ENCODE measurements at places on chromosomes 1 and 21.
A peak's percentile ranks its signal among the peaks of the same experiment; 100 is the strongest.

- peak; percentile 28 for DNase-seq
These were observed at the start of gene GREM2 for GRCh38 chr1:240611619-240612480. Gene GREM2, minus strand, starts transcription at chr1:240612155. Its CDS starts 118,680 bp downstream, at chr1:240493475.

DNA sequence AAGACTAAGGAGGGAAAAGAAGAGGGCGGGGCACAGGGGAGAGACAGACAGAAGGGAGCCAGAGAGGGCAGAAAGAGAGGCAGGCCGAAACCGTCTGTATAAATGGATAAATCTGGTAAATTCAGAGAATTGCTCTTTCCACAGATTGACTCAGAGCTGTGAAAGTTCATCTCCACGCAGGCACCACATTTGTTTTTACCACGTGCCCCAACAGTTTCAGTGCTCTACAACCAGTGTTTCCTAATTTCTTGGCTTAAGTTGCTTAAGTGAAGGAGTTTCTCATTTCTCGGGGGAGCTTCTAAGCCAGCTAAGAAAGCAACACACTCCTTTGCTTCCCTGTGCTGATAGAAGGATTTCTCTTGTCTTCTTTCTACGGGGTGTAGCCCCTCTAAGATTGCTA is 87.1 kb downstream of the ENAH start:
- no peak for DNase-seq

DNA sequence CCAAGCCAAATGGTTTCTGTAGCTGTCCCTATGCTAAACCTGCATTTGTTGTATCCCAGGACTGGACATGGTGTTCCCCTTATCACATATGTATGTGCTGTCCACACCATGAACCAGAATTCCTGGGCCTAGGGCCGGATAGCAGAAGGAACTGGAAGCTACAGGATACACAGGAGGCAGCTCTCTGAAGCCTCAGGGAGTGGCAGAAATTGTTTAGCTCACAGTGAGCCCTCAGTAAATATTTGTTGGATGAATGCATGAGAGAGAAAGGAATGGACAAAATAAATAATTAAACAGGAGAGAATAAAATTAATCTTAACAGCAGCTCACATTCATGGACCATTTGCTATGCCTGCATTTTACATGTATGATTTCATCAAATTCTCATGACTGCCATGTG is 2.1 kb downstream of the NIPAL3 start:
- DNase-seq = no peak

GRCh38 chr1:29117381-29117780 is 6.3 kb downstream of the TMEM200B start:
- DNase-seq = no peak

GRCh38 chr1:246631426-246631825 is 65.2 kb downstream of the CNST start:
- DNase-seq = no peak

DNA sequence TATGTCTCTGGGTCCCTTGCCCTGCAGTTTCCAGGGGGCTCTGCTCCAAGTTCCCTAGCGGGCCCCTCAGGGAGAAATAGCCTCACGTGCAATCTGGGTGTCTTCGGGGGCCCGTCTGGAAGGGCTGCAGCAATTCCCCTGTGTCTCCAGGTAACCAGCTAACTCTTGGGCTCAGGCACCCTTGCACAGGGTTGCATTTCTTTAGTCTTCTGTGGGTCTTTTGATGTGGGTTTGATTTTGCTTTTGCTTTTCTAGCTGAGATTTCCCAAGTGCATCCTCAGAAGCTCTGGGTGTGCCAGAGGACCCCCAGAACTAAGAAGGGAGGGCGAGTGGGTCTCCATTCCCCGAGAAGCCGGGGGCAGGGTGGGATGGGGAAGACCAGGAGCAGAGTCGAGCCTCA is 75.7 kb downstream of the SPSB1 start:
- no peak for DNase-seq

- DNase-seq = no peak
These were observed 120.0 kb downstream of the PGBD5 start for GRCh38 chr1:230306169-230306568.

- DNase-seq = no peak
These were observed 245.6 kb upstream of the HOOK1 start for GRCh38 chr1:59569198-59569597.

DNA sequence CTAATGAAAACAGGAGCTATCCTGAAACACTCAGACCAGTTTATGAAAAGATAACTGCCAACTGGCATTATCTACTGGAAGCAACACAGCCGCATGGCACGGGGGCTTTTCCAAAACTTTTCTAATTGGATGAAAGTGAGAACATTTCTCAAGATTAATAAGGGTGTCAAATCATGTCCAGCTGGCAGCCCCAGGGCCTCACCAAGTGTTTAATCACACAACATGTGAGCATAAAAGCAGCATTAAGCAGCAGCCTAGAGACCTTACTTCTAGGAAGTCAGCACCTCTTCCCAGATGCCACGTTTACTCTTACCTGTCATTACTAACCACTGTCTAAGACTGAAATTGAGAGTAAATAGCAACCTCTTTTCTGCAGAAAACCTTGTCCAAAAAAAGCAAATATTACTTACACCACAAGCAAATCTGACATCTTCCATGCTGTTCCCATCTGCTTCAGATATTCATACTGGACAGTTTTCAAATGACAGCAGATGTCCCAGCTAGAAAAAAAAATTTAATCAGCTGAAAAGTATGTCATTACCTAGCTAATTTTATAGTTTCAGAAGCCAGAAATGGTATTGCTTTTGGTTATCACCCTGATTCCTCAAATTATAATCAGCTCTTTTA is 341.5 kb upstream of the ZP4 start:
- DNase-seq = no peak

DNA sequence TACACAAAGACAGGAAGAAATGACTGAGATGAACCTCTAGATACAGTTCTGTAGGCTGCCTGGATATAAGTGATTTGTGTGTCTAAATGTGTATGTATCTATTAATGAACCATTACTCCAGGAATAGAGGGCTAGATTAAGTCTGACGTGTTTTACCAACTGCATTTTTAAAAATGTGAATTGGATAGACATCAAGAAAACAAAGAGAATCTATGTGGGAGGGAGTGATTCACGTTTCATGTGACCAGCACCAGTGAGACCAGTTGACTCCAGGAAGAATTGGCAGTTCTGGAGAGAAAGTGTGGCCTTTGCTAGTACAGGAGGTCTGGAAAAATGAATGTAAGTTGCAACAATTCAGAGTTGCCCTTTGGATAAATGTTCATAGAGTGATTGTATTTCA is 53.4 kb upstream of the RGS21 start:
- DNase-seq = no peak

DNA sequence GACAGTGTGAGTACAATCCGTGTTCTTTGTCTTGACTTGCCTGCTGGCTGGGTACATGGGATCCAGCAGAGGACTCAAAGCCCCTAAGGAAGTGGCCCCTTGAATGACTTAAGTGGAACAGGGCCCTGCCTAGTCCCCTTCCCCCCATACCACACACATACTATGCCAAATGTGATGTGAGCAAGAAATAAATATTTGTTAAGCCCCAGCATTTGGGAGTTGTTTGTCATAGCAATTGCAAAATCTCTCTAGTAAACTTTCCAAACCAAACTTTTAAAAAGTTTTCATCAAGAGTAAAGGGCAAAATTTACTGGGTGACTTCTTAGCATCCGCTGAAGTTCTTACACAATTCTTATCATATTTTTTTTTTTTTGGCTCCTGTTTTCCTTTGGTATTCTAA is 32.5 kb upstream of the CACHD1 start:
- no peak for DNase-seq

DNA sequence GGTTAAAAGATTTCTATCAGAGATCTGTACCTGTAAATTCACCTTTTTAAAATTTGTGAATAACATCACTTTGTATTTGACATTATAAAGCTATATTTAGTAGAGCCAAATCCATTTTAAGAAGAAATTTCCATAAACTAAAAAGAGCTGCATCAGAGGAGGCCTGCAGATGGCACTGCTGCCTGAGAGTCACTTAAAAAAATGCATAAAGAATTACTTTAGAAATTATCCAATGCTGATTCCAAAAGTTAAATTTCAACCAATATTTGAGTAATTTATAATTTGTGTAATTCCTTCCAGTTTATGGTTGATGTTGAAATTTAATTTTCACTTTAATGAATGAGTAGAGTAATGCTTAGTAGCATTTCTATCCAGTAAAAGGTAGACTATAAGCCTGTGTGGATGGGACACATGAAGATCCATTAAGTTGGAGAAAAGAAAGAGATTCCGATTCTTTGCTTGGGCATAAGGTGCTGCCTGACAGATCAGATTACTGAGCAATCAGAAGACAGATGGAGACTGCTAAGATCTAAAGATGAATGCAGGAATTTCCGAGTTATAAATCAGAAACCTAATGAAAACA is 20.7 kb upstream of the RPE65 start:
- no peak for DNase-seq

DNA sequence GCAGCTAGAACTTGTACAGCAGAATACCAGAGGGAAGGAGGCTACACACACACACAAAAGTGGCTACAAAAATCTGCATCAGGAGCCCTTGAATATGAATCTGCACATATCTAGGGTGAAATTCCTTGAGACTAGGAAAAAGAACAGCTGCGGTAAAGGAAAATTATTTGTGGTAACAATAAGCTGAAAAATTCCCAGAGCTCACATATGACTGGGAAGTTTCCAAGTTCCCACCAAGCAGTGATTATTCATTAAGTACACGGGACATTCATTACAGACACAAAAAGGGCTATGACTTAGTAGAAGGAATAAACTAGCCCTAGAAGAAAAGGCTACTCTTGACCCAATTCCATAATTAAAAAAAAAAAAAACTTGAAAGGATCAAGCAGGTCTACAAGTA is 149.5 kb upstream of the BACE2 start:
- DNase-seq = no peak

DNA sequence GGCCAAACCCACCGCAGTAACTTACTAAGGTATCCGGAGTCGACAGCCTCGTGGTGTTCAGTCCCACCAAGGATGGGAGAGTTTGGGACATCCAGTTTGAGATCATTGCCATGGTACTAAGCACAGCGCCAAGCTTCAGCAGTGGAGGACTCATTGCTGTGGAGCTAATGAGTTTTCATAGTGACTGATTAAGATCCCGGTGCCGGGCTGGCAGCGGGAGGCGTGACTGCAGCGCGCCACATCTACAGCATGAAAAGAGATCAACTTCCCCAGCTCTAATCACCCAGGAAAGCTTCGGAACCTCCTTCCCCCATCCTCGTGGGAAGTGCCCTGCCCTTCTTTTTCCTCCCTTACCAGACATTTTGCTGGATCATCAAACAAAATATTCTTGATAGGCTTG is 149.9 kb downstream of the OLFM3 start:
- no peak for DNase-seq

DNA sequence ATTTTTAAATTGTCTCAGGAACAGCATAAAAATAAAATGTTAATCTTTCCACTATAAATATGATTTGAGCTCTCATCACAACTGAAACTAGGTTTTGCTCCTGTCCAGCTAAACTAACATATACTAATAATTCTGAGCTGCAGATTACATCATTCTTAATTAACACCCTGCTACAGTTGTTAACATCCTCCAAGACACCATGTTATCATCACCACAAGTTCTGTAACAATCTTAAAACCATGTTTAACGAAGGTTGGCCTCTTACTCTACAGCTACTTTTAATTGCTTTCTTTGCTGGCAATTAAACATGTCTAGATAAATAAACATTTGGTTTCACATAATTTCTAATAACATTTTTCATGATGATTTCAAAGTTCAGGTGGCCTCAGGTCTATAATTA is 240.9 kb downstream of the FAF1 start:
- no peak for DNase-seq

GRCh38 chr1:53576381-53576801 is 117.2 kb downstream of the DMRTB1 start:
- DNase-seq = no peak

- DNase-seq = no peak
These were observed at the start of gene RGS5 for GRCh38 chr1:163202833-163203451. Gene RGS5, minus strand, starts transcription at chr1:163202916. Its CDS starts 81 bp downstream, at chr1:163202835.

GRCh38 chr1:7149080-7149838 is 364.0 kb downstream of the CAMTA1 start:
- DNase-seq = no peak

DNA sequence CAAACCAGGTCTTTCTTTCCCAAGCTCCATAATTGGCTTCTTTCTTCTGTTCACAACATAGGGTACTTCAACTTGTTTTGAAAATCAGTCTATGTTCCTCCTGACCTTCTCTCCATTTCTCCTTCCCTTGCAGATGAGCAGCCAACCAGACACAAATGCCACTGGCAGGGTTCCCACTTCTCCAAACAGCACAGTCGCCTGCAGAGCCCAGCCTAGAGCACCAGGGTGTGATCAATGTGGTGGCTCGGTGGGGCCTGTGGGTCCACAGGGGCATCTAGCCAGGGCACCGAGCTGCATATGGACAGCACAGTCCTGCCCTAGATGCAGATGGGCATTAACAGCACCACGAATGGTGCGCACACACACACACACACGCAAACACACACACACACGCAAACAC is 112.8 kb downstream of the NPHP4 start:
- DNase-seq = no peak

DNA sequence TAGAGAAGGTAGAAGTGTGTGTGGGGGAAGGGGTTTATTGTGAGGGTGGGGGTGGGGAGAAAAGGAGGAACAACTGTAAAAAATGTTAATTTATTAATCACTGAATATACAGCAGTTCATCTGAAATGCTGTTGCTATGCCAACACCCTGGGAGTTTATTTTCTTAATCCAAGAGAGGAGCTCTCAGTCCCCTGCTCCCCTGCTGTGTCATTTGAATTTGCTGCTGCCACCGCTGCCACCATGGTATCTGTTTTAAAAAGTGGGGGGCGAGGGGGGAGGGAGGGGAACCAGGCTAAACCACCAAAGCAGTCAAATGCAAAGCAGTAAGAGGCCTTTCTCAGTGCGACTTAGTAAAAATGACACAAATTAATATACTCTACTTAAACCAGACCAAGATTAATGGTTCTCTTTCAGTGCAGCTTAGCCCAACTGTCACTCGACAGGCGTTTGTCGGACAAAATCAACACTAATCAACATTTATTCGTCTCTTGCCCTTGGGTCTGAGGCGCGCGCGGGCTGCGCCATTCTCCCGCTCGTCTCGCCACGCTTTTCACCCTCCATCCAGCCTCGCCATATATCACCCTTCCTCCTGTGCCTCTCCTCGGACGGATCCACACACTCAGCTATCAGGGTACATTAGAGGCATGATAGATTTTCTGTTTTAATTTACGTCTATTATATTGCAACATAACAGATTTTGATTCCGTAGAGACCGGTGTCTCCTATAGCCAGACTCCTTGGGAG is 76.2 kb downstream of the PBX1 start:
- no peak for DNase-seq

- peak; percentile 43 for DNase-seq
These were observed at the start of gene CNIH3 for GRCh38 chr1:224615861-224616755. Gene CNIH3, plus strand, starts transcription at chr1:224616317. Its CDS starts 858 bp downstream, at chr1:224617175.

- DNase-seq = no peak
These were observed 32.3 kb downstream of the RCAN1 start for GRCh38 chr21:34582506-34583150.

- no peak for DNase-seq
These were observed 1.2 kb downstream of the PKN2 start for GRCh38 chr1:88685259-88685620.
